ENCODE measurements at places on chromosomes 1 and 21.
A peak's percentile ranks its signal among the peaks of the same experiment; 100 is the strongest.

DNA sequence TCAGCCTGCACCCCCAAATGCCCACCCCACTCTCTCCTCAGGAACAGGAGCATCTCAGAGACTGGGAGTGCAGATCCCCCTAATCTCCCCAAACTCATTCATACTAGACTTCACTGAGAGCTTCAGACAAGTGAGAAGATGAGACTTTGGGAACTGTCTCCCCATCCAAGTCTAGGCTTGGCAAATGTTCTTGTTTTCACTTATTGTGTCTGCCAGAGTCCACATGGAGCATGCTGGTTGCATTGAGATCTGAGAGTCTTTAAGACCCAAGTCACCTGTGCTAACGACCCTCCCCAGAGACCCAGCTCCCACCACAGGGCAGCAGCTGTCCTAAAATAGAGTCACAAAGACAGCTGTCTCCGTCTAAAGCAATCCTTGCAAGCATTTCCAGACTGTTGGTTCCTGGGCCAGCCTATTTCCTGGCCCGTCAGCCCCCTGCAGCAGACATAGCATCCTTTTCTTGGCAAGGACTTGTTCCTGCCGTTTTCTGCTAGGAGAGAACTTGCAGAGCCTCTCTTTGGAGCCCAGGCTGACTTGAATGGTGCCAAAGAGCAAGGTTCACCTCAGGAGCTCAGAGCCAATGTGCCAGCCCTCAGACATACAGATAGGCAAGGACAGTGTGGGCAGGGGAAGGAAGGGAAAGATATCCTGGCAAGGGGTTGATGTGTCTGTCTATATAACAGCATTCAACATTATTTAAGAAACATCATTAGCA lies 1.9 kb upstream of the CNTN2 start:
- DNase-seq, result no peak

GRCh38 chr1:173190101-173190936 lies 16.8 kb downstream of the TNFSF4 start:
- DNase-seq, result peak; percentile 53

DNA sequence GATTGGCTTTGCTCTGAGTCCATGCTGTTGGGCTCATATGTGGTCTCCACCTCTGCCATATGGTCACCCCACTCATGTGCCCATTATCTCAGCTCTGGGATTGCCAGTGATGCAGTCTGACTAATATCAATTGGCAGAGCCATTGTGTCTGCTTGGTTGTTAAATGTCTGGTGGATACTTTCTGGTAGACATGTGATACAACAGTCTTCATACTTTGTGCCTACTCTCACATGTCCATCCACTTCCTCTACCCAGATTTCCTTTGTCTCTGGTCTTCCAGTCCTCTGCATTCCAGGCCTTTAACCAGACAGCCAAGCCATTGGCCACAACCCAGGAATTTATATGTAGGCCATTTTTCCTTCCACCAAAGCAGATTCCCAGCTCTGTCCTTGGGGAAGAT lies 30.8 kb upstream of the DIPK1A start:
- peak; percentile 34 for DNase-seq

DNA sequence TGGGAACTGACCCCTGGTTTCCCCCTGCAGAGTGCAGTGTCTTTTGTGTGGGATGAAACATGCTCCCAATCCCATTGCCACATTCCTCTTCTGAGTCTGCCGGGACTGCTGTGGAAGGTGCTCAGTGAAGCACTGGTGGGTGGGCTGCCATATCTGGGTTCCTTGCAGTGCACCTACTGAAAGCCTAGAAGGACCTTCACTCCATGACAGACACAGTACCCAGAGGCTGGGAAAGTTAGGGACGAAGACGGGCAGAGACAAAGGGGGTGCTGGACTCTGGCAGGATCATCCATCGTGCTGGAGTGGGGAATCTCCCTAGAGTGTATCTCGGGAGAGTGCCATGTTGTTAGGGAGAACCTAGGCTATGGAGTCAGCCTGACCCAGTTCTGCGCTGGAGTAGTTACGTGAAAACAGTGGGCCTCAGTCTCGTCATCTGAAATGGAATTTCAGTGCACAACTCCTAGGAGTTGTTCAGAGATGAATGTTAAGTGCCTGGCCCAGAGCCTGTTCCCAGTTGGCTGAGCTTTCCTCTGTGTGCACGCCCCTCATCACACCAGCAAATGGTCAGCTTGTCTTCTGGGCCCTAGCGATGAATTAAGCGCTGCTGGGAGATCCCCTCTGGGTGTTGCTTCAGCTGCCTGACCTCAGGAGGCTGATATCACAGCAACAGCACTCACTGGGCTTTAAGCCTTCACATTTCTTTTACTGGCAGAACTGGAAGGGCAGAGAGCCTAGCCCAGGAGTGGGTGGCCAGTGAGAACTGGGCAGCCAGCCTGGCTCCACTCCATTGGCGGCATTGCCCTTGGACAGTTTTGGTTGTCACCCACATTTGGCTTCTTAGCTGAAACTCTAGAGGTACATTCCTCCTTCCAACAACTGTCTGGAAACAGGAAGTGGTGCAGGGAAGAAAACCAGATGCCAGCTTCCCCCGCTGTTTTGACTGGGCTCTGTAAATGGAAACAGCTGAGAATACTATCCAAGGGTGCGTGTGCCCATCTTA lies 479.8 kb upstream of the VAMP3 start:
- peak; percentile 78 for DNase-seq

- no peak for DNase-seq
Observed at GRCh38 chr1:218521414-218522169, 176.5 kb downstream of the TGFB2 start.

DNA sequence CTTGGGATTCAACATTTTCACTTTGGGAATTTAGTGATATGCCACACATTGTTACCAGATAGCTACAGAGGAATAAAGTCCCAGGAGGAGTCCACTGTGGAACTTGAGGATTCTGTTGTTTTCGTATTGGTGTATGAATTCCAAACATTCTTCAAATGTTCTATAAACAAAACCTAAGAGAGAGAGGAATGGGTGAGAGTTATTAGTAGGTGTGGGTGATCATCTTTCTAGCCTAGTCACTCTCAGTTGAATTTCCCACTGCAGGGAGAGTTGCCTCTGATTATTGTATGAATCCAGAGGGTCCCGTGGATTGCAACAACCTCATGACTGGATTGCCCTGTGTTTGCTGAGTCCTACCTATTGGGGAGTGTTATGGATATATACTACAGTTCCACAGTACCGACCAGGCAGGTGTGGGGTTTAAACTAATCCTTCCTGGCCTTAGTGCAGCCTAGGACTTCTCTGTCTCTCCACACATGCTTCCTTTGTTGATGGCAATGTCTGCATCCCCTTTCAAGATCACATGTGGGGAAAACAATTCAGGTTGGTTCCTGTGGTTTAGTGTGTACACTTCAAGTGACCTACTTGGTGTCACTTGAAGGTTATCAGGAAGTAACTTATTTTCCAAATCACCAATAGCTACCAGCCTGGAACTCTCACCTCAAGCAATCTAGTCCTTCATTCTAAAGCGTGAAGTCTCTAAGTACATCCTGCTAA lies 91.8 kb downstream of the ADCY10 start:
- DNase-seq, result no peak

DNA sequence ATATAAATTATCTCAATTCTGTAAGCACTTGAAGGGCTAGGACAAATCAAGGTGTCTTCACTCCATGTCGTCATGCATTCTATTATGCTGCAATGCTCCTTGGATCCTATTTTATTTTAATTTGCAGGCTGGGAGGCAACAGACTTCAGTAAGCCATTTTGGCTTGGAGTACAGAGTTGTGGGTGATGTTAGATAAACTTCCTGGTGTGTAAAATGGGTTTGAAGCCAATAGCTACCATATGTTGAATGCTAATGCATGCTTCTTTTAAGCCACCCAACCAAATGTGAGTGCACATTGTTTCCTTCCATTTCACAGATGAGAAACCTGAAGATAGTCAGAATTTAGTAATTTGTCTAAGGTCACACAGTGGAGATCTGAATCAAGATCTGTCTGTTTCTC lies 482.8 kb downstream of the DISC1 start:
- DNase-seq, result no peak

- peak; percentile 45 for DNase-seq
Observed at GRCh38 chr1:152347116-152347728, 12.6 kb downstream of the FLG2 start.

DNA sequence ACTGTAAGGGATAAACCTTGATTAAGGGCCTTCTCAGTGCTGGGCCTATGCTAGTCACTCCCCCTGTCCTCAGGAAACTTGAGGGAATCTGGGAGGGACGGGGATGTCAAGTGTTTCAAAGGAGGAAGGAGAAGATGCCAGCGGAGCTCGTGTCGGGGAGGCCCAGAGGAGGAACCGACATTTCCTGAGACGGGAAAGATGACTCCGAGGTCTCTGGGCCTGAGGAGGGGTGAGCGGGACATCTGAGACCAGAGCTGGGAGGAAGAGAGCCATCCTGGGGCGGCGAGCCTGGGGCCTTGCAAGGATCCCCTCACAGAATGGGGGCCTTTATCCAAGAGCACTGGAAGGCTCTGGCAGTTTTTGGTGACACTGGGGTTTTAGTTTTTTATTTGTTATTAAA lies 10.4 kb downstream of the SLC66A1 start:
- DNase-seq, result no peak

DNA sequence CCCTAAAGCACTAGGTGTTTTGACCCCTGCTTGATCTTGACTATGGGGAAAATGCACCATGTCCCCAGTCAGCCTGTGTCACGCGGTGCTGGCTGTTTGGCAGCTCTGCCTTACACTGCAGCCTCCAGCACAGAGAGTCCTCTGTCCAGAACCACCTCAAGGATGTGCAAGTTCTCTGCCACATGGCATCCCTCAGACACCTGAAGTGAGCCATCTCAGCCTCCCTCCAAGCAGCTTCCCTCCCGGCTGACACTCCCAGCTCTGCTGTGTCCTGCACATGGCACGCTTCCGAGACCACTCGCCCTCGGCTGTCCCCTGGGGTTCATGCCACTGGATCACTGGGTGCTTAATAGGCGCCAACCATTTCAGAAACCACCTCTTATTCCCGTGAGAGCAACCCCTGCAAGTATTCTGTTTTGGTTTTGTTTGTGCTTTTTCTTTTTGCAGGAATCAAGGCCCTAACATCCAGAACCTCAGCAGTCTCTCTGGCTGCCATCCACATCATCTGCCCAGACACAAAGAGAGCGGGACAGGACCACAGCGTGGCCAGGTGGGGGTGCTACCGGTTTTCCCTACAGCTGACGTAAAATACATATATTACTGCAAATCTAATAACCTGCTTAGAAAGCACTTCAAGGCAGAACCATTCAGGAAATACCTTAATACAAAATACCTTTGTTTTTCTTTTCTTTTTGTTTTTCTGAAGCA lies 45.7 kb downstream of the CAPZB start:
- DNase-seq, result no peak

- DNase-seq, result no peak
Observed at GRCh38 chr1:79530055-79530454, 523.5 kb upstream of the ADGRL4 start.

GRCh38 chr1:85894651-85895050 lies 186.4 kb upstream of the ZNHIT6 start:
- peak; percentile 32 for DNase-seq

- DNase-seq, result peak; percentile 76
Observed at GRCh38 chr1:222539951-222540597, 7.8 kb downstream of the HHIPL2 start.

DNA sequence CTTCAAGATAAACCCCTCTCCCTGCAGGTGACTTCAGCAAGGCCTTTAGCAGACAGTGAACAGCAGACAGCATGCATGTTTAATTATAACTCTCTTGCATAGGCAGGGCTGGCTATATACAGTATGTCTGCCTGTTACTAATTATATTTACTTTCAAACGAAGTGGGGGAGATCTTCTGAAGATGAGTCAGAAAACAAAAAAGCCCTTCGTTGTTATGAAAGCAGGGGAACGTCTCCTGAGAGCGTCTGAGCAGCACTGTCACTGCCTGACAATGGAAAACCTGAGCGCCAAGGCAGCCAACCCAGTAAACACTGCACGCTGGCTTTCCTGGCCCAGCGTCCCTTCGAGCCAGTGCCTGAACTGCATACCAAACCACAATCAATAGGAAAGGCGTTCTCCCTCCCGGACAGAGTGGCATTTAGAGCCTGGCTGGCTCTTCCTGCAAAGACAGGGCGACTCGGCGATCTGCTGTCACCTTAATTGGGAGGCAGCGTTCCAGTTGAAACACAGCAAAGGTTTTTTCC lies 54.1 kb downstream of the TOMM20 start:
- no peak for DNase-seq

GRCh38 chr1:217431395-217431794 lies 199.5 kb downstream of the GPATCH2 start:
- no peak for DNase-seq

GRCh38 chr1:23574265-23574754 lies 15.0 kb upstream of the ID3 start:
- no peak for DNase-seq

GRCh38 chr1:208324005-208324404 lies 79.8 kb upstream of the PLXNA2 start:
- DNase-seq, result no peak

DNA sequence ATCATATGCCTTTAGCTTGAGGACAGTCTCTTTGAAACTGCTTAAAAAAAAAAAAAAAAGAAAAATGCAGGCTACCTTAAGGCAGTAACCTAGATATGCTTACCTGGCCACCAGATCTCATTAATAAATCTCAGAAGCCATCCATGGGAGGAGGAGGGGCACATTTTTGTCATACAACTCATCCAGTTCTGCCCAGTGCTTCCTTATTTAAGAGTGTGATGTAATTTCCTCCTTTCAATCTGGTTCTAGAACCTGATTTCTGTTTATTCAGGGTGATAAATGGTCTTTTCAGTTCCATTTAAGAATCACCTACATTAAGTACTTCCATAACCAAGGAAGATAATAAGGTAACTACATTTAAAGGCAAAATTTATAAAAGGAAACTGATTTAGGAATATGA lies 6.1 kb downstream of the ERRFI1 start:
- DNase-seq, result no peak

DNA sequence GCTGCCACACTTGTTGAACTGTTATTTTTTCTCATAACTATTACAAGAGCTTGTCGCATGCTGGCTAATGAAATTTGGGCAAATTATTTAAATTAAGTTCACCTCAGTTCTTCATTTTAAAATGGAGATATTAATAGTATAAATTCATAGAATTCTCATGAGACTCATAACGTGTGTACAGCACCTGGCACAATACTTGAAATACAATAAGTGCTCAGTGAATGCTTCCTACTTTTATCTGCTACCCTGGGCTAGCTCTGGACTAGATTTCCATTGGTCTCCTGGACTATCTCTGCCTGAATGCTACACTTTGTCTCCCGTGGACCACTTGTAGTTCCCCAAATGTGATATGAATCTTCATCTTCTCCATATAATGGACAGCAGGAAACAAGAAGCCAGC lies 919 bp downstream of the SLAMF6 start:
- no peak for DNase-seq

DNA sequence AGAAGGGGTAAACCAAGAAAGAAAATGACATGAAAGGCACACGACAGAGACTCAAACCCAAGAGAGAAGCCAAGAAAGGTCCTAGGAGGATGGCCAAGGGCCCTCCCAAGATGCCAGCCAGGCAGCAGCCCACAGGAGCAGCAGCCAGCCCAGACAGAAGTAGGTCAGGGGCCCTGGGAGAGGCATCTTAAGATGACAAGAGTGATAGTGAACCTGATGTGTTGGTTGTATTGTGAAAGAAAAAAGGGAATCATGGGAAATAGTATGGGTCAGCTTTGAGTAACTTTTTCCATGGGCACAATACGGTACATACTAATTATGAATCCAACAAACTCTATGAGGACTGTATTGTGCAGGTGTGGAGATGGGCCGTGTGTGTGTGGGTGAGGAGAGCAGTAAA lies 3.3 kb downstream of the CCSAP start:
- no peak for DNase-seq

Data from stromal cell of bone marrow (primary cell).